Muscle of leg (tissue), 16 donors: ENCODE measurements at places on chromosomes 5 and 9. TPM values are rescaled to one million over a fixed set of nuclear protein-coding genes. Genes with fewer than 3 reads are reported as not detected.

The PCDHGB5 gene
- polyA plus RNA-seq: 3.2 TPM

The PCDHGA11 gene
- polyA plus RNA-seq: 3.9 TPM

The BAG1 gene
- polyA plus RNA-seq: 83.2 TPM

The CENPK gene
- polyA plus RNA-seq: 15.2 TPM

GRCh38 chr9:122126331-122127261 lies 33.0 kb downstream of the NDUFA8 start:
- DNase-seq: no peak

DNA sequence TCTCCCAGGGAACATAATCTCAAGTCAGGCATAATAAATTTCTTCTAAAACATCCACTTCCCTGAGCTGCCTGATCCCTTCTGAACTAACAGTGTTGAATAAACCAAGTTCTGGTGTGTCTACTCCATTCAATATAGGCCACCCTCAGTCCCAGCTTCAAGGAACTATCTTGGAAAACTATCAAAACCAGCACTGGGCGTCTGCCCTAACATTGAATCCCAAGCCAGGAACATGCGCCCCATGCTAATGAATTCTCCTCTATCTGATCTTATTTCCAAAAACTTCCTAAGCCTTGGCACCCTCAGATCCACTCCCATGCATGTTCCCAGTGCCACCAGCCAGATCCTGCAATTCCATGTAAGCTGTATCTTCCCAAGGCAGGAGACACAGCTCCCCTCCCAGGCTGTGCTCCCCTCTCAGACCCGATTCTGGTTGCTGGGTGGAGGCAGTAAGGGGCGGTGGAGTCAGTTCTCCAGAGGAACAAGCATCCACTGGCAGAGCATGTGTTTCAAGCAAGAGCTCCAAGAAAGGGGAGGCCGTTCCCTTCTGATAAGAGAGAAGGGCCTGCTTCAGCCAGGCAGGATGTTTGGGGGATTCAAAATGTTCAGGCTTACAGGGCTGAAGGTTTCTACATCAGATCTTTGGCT lies 13.1 kb upstream of the FOXI1 start:
- DNase-seq: no peak

GRCh38 chr5:171703146-171703545 lies 82.5 kb upstream of the SMIM23 start:
- no peak for DNase-seq

DNA sequence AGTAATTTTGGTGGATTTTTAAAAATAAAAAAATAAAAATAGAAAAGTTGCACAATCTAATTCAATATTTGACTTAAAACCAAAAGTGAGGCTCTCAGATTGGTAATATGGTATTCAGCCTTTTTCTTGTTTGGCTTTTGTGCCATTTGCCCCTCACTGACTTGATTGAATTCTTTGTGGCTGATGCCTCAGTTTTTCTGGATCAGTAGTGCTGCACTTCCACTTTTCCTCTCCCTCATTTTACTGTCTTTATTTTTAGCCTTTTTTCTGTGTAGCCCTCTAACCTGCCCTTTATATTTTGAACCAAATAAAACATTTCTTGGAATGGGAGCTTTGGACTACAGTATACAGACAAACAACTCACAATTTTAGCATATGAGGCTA lies 3.8 kb upstream of the MSMP start:
- no peak for DNase-seq

DNA sequence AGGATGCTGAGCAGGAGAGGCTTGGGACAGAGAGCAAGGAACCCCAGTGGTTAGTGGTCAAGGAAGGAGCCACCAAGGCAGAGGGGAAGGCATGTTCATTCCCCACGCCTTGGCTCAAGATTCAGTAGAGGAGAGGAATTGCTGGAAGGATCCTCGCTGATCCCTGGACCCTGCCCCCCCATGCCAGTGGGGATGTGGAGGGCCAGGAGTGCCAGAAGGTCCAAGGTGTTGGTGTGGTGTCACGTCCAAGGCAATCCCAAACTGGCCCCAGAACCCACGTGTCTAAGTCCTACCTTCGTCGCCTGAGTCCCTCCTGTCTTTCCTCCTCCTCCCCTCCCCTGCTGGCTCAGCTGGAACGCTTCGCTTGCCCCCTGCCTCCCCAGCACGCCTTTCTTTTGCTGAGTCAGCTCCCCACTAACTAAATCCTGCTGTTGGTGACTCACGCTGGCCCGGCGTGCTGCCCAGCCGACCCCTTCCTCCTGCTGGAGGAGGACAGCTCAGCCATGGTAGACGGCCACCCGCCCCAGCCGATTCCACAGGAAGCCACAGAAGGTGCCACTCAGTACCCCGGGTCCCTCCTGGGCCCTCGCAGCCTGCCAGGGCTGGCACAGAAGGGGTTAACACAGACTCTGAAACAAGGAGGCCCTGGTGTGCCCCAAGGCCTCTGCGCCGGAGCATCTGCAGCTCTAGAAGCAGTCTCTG lies 37.6 kb upstream of the ORM1 start:
- peak; percentile 91 for DNase-seq

- peak; percentile 62 for DNase-seq
These were observed 485.8 kb downstream of the SEMA5A start for GRCh38 chr5:9059920-9060691.

GRCh38 chr5:169610606-169611005 lies 26.5 kb upstream of the DOCK2 start:
- DNase-seq: no peak

DNA sequence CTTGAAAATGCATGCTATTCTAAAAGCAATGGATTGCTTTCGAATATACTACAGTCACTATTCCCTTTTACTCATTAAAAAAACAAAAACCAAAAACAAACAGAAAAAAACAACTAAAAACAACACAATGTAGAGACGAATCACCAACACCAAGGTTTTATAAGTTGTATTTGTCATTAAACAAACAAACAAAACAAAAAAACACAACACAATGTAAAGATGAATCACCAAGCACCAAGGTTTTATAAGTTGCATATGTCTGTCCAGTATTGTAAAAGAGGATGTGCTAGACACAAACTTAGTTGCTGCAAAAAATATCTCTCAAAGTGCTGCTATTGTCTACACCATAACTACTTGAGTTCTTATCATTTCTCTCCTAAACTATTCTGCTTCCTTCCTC lies 1269.2 kb downstream of the EFNA5 start:
- no peak for DNase-seq

GRCh38 chr9:82140471-82140870 lies 151.9 kb downstream of the SPATA31D1 start:
- no peak for DNase-seq

- peak; percentile 33 for DNase-seq
These were observed 81.2 kb downstream of the GLDC start for GRCh38 chr9:6564360-6564759.

The DOK3 gene
- polyA plus RNA-seq: 8.1 TPM

- no peak for DNase-seq
These were observed 60.8 kb upstream of the ARRDC3 start for GRCh38 chr5:91443761-91444467.

The ELOVL7 gene
- polyA plus RNA-seq: 3.4 TPM

GRCh38 chr5:26763215-26763614 lies 275.2 kb downstream of the CDH9 start:
- peak; percentile 69 for DNase-seq

GRCh38 chr9:115008536-115009270 lies 78.3 kb upstream of the TNFSF8 start:
- peak; percentile 49 for DNase-seq

The SEMA5A gene
- 25.1 TPM for polyA plus RNA-seq

GRCh38 chr5:8019719-8020218 lies 150.8 kb downstream of the MTRR start:
- no peak for DNase-seq

The IPPK gene
- polyA plus RNA-seq: 8.1 TPM
